ENCODE measurements at places on chromosomes 2 and 18.

GRCh38 chr18:70200286-70200685 is 5.2 kb downstream of the RTTN start:
- no peak for DNase-seq

DNA sequence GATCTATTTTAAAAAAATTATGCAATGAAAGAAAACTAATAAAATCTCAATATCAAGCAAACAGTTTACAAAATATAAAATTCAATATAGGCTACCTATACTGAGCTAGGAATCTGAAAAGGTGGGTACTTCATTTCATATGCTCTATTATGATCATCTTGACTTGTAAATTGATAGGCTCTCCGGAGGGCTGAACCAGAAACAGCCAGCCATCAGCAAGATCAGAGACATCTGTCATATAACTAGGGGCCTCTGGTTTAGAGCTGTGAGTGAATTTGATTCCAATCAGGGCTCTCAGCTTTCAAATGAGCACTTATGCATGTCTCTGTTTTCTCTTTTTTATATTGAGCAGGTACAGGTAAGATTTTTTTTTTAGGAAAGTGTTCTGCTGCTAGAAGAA is 114.2 kb downstream of the SPHKAP start:
- DNase-seq: no peak

DNA sequence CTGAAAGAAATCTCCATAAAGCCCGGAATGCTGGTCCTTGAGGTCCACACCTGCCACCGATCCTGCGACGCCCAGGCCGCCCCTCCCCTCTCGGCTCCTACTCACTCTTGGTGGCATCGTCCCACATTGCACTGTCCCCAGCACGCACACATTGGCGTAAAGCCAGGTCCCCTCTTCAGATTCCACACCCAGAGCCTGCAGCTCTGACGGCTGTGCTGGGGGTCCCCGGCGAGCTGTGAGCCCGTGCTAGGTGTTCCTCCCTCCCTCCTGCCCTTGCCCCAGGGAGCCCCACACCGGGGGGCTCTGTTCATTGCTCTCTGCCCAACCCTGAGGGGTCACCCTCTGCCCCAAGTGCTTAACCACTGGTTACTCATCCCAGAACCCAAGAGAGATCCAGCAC is 8.5 kb downstream of the TPO start:
- DNase-seq: no peak

DNA sequence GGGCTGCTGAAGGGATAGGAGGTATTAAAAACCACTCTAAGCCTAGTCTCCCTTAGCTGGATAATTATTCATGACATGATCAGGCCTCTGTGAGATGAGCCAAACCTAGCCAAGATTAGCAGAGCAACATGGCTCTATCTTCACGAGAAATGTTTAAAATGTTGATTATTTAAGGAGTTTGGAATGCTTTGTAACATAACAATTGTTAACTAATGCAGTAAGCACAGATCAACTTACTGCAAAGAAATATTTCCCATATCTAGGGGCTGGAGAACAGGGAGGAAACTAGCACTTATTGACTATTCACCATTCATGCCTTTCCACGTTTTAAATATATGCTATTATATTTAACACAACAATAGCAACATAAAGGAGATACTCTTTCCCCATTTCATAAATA is 833.7 kb upstream of the CHAC2 start:
- DNase-seq: no peak

- DNase-seq: no peak
These were observed 1443.9 kb downstream of the SUCLG1 start for GRCh38 chr2:83015035-83015715.

- no peak for DNase-seq
These were observed 59.6 kb downstream of the CABYR start for GRCh38 chr18:24198461-24198860.

- no peak for DNase-seq
These were observed 191.5 kb downstream of the SLC8A1 start for GRCh38 chr2:40260437-40260836.

GRCh38 chr2:134790487-134790886 is 47.9 kb upstream of the ACMSD start:
- DNase-seq: no peak

DNA sequence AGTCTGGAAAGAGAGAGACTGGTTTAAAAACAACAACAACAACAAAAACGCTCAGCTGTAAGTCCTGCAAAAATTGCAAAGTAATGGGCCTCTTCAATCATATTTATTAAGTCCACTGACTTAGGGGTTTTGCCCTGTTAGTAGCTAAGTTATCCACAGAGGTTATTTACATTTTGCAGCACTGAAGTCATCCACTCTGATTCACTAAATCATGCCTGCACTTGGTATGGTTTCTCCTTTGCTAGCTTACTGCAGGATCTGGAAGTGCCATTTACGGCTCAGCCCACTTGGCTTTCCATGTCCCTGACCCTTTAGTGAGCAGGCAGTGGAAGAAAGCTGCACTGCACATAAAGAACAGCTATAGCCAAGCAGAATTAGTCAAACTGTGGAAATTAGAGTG is 484.4 kb downstream of the NRXN1 start:
- DNase-seq: peak; percentile 36

GRCh38 chr2:42050703-42051542 is 3.1 kb downstream of the PKDCC start:
- DNase-seq: no peak

Measured in skeletal muscle cell (primary cell).